ENCODE measurements at places on chromosomes 12 and 14.

DNA sequence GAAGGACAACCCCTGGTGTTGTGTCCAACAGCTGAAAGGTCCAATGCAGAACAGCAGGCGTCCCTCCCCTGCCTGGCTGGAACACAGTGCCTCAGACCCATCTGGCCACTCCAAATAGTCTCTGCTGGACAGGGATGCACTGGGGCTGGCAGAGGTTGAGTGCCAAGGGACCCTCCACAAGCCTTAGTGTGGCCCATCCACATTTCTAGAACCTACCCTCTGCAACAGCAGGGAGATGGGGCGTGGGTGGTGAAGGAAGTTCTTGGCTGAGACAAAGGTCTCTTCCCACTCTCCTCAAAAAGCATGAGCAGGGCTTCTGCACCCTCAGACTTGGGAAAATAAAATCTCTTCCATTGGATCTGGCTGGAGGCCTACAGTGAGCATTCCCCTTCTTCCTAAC is 36.5 kb downstream of the LTBP2 start:
- no peak for DNase-seq

GRCh38 chr12:107684029-107684795 is 1.4 kb upstream of the PWP1 start:
- no peak for DNase-seq

DNA sequence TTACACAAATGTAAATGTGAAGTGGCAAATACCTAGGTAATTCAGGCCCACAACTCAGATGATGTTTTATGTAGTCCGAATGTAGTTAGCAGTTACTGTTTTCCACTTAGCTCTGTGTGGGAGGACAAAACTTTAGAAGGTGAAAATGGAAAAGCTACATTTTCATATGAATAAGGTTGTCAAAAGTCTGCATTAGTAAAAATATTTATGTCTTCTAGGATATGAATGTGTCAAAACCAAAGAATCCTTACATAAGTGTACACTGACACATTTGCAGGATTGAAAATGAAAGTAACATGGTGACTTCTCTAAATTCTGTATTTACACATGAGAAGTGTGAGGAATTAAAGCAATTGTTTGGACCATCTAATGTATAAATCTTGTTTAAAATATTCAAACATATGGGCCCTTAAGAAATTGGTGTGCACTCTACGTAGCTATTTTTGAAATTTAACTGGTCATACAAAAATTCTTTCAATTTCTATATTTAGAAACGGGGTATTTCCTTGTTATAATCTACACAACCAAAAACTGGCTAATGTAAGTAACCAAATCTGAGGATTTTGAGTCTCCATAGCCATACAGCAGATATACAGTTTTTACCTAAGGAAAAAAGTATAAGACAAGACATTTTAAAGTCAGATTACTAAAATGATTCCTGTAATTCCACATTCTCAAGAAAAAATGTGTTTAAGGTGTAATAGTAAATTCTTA is 5.4 kb downstream of the CDKN1B start:
- DNase-seq: no peak

DNA sequence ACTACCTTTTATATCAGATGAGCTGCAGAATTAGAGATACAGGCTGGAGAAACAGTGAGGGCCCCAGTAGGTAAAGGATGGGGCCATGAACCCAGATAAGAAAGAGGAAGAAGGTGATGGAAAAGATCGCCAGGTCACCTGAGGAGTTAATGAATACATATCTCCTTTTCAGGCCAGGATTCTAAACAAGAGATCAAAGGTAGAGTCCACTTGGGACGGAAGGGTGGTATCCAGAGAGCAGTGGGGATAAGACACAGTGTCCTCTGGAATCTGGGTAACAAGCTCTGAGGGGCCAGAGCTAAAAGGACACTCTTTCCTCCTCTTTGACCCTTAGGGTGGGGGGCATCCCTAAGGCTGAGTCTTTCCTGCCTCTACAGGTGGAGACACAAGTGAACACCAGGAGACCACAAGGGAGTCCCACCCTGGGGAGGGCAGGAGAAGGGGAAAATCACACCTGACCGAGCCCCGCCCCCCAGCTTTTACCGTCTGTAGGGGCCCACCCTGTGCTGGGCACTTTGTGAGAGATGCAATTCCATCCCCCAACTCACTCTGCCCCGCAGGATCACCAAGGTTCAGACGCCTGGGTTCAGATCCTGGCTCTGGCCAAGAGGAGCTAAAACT is 27.3 kb downstream of the SERPINA1 start:
- no peak for DNase-seq

DNA sequence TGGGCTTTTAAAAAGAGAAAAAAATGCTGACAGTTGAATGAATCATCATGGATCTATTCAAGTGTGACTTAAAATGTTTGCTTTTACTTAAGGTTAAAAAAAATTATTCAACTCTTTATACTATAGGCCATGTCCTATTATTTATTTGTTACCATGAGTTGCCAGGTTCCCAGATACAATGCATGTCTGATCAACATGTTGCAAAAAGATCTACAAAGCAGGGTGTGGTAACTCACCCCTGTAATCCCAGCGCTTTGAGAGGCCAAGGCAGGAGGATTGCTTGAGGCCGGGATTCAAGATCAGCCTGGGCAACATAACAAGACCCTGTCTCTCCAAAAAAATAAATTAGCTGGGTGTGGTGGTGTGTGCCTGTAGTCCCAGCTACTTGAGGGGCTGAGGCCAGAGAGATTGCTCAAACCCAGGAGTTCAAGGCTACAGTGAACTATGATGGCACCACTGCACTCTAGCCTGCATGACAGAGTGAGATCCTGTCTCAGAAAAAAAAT is 460.8 kb downstream of the BCAT1 start:
- DNase-seq: no peak

DNA sequence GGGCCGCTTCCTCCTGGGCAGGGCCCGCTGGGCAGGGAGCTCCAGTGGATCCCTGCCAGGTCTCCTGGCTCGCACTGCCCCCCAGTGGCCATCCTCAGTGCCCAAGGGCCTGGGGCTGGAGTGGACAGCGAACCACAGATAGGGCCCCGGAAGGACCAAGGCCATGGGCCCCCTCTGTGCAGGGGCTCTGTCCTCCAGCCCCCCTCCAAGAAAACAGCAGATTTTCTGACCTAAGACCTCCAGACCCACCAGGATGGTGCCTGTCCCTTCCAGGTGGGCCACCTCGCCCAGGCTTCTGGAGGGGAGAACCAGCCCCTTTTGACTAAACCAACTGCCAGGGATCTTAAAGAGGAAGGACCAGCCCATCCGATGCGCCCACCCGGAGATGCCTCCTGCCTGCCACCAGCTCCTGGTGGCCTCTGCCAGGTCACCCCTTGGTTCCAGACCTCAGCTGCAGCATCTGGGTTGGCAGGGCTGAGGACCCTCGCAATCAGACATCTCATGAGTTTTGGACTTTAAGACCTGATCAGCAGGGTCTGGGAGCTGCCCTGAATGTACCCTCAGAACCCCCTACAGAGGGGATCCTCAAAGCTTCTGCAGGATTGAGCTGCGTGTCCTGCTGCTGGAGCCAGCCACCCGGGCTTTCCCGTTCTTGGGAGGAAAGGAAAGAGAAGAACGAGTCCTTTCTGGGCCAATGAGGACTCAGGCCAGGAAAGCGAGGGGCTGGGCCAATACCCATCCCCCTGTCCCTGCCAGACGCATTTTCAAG is 325.8 kb upstream of the DIO3 start:
- peak; percentile 85 for DNase-seq

DNA sequence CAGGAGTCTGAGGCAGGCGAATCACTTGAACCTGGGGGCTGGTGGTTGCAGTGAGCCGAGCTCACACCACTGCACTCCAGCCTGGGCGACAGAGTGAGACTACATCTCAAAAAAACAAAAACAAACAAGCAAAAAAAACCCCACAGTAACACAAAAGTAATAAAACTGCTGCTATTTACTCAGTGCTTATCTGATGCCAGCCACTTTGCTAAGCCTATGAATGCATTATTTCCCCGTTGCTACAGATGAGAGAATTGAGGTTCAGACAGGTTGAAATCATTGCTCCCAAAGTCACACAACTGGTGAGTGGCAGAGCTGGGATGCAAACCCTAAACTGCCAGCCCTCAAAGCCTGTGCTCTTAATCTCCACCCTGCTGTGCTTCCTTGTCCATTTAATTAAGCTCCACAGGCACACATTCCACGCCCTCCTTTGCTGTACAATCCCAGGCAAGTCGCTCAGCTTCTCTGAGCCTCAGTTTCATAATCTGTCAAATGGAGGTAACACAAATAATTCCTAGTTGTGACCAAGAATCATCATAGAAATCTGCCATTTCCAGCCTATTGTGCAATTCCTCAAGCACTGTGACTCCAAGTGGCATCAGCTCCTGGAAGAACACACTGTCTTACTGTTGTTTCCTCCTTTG is 5.7 kb upstream of the OAS3 start:
- no peak for DNase-seq

- peak; percentile 82 for DNase-seq
Measured at GRCh38 chr14:75418850-75419768, 8.7 kb upstream of the JDP2 start.

DNA sequence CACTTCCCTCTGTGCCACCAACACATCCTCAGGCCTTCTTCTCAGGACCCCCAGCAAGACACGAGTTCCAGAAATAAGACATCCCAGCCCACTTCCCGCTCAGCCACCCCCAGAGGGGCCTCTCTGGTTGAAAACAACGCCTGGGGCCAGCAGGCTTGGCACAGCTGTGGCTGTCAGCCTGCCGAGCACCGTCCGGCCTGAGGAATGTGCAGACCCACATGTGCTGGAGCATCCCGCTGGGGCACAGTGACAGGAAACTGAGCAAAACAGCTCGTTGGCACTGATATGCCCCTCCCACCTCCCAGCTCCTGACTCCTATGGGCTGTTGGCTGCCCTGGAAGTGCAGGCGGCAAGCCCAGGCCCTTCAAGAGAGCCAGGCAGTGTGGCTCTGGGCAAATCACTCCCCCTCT is 1.4 kb downstream of the SYNE3 start:
- peak; percentile 29 for DNase-seq

DNA sequence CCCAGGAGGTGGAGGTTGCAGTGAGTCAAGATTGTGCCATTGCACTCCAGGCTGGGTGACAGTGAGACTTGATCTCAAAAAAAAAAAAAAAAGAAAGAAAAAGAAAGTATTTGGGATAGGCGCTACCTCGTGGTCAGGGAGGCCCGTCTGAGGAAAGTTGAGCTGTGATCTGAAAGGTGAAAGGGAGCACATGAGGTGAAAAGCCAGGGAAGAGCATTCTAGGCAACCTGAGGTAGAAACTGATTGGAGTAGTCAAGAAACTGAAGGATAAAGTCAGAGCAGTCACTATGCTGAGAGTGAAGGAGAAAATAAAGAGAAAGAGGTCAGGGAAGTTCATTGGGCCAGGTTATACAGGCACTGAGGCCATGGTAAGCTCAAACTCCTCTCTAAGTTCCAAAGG is 7.7 kb downstream of the ANAPC5 start:
- no peak for DNase-seq

GRCh38 chr12:116389990-116390389 is 112.5 kb upstream of the MED13L start:
- DNase-seq: no peak

DNA sequence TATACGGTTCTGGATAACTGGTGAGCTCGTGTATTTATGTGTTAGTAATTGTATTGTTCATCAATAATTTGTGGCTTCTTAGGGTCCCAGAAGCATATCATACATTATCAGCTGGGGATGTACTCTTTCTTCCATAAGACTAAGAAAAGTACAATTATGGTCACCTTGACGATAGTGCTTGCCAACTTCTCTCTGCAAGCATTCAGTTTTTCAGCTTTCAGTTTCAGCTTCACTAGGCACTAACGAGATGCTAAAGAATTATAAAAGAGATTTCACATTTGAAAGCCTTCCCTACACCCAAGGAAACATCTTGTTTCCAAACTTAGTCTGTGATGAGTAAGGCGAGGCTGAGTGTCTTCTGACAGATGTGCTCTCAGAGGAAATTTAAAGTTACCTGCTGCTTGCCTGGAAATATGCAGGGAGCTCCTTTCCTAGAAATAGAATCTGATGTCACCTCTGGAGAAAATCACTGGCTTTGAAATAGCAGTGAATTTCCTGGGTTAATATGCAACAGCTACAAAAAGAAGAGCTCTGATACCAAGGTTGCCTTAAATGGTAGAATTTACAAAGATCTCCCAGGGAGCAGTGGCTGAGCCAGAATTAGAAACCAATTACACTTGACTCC is 1419.9 kb upstream of the TMEM132C start:
- no peak for DNase-seq

DNA sequence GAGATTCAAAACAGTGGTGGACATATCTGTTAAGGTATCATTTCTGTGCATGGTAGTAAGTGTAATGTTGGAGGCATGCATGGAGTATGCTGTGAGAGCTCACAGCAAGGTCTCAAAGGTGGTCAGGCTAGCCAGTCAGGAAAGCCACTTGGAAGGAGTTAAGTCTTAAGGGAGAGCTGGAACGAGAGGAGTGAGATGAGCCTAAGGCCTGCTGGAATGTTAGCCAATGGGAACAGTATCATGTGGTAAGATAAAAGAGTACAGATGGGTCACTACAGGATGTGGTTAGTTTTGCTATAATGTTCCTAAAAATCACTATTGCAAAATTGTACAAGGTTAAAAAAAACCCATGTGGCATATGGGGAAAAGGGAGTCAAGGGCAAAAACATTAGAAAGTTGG is 311.7 kb upstream of the E2F7 start:
- DNase-seq: no peak

DNA sequence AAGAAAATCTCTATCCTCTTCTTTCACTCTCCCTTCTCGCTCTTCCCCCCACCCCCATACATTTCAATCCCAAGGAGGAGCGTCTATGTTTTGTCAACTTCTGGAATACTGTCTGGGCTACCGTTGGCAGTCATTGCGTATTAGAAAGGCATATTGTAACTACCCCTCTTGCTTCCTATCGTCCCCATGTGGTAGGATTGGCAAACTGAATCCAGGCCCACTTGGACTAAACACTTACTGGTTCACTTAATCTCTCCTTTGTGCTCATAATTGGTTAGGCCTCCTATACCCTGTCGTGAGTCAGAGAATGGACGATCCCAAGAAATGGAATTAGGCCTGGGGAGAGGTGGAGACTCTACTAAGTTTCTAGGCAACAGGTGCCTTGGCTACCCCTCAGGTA is 68.8 kb upstream of the SLC8A3 start:
- DNase-seq: peak; percentile 75

DNA sequence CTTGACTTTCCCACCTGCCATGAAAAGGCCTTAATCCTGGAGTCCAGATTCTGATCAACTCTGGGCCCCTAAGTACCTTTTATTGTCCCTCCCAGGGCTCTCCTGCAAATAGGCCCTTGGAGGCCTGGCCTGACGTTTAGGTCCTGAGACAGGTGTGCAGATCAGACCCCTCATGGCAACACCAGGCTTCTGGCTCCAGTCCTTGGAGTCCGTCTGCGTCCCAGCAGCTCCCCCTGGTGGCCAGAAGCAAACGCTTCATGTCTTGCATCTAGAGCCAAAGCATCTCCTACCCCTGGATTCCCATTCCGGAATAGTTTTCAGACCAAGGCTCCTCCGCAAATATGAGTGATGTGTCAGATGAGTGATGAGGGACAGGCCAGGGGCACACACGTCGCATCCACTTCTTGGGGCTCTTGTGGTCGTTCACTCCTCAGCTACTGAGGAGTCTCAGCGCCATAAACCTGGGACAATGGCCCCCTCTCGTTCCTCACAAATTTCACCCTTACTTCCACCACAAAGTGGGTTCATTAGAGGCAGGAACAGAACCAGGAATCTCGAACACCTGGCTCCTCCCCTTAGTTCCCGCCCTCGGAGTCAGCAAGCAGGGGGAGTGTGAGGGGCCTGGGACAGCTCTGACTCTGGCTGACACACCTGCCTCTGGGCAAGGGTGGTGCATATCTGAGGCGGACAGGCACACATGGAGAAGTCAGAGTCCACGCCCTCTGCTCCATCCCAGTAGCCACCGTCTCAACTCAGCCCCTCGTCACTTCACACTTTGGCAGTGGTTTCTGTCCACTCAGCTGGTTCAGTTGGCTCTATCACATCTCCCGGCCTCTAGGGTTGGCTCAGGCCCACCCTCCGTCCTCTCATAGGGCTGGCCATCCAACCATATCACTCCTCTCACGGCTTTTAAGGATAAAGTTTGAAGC is 77.9 kb upstream of the PWP1 start:
- peak; percentile 93 for DNase-seq
